NCI-H1694 treated with DMSO at 0.1 percent for 48 hours (cell line): ENCODE measurements at places on chromosomes 16 and 17.

DNA sequence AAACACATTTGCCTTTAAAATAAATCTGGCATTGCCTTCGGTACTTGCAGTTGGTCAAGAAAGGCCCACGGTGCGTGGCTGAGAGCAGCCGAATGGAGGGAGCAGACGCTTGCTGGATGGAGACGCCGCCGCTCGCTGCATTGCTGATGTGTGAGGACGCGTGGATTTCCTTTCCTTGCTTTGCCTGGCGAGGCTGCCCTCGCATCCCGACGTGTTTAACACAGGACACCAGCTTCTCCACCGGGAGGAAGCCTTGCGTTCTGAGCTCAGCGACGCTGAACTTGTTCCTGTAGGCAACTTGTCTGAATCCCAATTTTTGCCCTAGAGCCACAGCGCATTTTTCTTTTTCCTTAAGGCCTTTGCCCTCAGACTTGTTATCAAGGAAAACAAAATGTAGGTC lies 45.8 kb downstream of the COX4I1 start:
- no peak for DNase-seq

GRCh38 chr16:12531937-12532336 lies 271.8 kb downstream of the CPPED1 start:
- peak; percentile 3 for DNase-seq

GRCh38 chr17:3025421-3026124 lies 37.8 kb downstream of the OR1D5 start:
- no peak for DNase-seq

DNA sequence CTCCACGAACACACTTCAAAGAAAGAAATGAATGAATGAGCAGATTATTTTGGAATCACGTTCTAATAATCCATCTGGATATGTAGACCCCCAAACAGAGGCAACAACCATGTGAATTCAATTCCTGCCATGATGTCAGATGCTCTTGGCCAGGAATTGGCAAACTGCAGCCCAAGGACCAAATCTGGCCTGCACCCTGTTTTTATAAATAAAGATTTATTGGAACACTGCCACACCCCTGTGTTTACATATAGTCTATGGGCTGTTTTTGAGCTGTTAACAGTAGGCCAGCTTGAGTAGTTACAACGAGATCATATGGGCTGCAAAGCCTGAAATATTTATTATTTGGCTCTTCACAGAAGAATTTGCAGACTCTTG lies 336.0 kb upstream of the ZFHX3 start:
- DNase-seq: no peak

- no peak for DNase-seq
Observed at GRCh38 chr17:5672815-5673430, 88.6 kb upstream of the NLRP1 start.

- DNase-seq: no peak
Observed at GRCh38 chr16:86668136-86668910, 90.0 kb downstream of the FOXL1 start.

DNA sequence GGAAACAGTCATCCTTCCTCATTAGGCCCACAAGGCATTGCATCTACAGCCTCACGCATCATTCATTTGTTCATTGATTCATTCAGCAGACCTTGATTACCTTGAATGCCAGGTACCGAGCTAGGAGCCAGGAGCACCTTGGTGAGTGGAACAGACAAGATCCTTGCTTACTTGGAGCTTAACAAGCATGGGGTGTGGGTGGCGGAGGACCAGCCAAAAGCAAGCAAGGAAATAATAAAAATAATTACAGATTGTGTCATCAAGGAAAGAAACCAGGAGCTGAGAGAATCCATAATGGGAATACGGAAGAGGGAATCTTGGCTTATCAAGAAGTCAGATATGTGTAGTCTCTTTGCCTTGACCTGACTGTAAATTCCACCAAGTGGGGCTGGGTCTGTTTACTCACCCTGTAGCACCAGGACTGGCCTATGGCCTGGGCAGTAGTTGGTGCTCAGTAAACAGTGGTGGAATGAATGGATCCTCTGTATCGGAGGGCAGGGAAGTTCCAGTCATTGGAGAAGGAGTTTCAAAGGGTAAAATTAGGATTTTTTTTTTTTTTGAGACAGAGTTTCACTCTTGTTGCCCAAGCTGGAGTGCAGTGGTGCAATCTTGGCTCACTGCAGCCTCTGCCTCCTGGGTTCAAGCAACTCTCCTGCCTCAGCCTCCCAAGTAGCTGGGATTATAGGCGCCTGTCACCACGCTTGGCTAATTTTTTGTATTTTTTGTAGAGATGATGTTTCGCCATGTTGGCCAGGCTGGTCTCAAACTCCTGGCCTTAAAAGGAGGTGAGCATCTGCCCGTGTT lies 157.7 kb downstream of the MSI2 start:
- no peak for DNase-seq

- DNase-seq: no peak
Observed at GRCh38 chr16:70591615-70592014, 54.7 kb upstream of the IL34 start.

DNA sequence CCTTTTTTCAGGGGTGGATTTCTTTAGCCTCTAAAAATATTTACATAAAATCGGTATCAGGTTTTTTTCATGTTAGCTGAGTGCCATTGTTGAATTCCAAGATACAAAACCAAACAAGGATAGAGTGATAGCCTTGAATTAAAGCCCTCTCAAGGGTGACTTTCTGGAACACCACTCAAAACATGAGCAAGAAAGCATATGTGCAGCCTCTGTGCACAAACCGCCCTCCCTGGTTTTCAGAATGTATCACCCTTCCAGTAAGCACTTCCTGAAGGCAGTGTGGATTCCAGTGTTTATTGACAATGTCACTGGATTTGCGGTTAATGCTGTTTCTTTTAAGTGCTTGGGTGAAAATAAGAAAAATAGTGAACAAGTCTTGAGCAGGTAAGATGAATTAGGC lies 597.7 kb downstream of the TMEM114 start:
- DNase-seq: no peak

DNA sequence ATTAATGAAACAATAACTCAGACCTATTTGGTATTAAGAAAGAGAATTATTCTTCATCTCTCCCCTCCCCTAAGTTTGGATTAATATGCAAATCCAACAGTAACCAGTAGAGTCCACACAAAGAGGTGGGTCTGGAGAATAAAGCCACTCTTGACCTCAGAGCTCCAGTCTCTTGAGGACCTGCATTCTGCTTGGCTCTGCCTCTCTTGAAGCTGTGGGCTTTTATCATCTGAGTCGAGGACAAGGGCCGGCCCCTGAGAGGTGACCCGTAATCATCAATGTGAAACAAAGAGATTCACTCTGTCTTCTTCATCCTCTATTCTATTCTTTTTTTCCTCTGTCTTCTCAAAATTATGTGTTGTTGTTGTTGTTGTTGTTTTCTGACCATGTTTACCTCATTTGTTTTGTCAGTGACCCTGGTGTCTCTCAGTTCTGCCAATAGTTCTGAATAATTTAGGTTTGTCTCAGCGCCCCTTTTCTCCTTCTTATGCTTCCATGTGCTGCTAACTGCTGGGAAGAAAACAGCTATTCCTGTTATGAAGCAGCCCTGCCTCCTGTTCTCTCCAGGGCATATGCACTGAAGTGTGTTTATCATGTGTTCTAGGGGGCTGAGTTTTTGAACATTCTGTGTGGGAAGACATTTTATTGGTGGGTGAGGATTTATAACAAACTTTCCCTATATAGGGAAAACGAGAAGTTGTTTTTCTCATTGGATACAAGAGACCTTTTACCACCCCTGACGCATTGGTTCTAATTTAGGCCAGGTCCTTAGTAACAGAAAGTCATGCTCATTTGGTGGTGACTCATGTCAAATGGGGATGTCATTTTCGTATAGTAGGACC lies 135.8 kb downstream of the TRIM37 start:
- no peak for DNase-seq

DNA sequence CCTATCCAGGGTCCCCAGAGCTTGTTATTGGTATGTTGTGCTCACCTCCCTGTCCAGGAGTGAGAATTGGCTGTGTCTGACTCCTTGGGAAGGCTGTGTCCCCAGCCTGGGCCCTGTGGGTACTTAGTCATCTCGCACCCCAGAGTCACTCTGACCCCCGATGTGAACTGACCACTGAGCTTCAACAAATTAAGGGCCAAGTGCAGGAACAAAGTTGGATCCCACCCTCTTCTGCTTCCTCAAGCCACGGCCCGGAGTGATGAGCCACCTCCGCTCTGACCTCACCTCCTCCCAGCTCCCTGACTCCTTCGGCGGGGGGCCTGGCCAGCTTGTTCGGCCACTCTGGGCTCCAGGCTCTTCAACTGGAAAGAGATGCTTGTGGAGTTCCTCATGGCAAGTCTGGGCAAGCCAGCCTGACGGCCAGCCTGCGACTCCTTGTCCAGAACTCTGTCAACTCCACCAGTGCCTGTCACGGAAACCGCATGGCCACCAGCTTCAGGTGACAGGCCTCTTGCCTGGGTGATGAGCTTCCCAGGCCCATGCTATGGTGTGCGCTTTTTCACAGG lies 22.3 kb upstream of the MPRIP start:
- DNase-seq: no peak
